Mucosa of gallbladder (tissue), 1 donor: ENCODE measurements at places on chromosomes 1 and 21.

GRCh38 chr1:219931033-219931432 lies 2.7 kb upstream of the SLC30A10 start:
- DNase-seq = no peak

DNA sequence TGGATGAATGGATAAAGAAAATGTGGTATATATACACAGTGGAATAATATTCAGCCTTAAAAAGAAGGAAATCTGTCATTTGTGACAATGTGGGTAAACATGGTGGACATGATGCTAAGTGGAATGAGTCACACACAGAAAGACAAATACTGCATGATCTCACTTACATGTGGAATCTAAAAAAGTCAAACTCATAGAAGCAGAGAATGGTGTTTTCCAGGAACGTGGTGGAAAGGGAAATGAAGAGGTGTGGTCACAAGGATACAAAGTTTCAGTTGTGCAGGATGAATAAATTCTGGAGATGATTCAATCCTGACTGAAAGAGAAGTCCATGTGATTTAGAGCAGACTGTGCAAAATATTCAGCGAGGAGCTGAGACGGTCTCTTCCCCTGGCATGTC lies 56.6 kb downstream of the RYR2 start:
- DNase-seq = no peak

DNA sequence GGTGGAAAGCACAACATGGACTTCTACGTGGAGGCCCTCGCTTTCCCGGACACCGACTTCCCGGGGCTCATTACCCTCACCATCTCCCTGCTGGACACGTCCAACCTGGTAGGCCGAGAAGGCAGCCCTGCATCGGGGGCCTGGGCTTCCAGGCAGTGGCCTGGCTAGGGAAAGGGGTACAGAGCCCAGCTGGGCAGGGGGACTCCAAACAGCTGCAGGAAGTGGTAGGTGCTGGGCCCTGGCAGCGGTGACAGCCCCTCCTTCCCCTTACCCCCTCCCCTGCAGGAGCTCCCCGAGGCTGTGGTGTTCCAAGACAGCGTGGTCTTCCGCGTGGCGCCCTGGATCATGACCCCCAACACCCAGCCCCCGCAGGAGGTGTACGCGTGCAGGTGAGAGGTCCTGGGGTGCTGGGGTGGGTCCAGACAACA lies 30.0 kb upstream of the PADI6 start:
- no peak for DNase-seq

GRCh38 chr1:244654108-244655038 lies 1.4 kb downstream of the DESI2 start:
- no peak for DNase-seq
